ENCODE measurements at places on chromosomes 2 and 18.

DNA sequence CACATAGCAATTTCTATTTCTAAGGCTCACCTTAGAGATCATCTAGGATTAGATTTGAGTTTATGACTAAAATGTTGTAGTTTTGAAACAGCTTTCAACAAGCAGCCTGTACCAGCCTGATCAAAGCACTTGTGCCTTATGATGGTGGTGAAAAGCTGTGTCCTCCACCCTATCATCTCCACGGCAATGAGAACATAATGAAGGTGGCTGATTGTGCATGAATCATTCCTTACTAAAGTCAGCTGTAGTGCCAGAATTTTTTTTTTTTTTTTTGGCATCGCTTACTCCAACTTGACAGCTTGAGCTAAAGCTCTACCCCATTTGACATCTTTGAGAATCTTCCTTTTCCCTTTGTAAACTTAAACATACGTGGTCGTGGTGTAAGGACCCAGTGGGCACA lies 86.0 kb downstream of the DCC start:
- no peak for DNase-seq

- no peak for DNase-seq
Measured at GRCh38 chr2:72921853-72922252, 4.5 kb downstream of the EMX1 start.

DNA sequence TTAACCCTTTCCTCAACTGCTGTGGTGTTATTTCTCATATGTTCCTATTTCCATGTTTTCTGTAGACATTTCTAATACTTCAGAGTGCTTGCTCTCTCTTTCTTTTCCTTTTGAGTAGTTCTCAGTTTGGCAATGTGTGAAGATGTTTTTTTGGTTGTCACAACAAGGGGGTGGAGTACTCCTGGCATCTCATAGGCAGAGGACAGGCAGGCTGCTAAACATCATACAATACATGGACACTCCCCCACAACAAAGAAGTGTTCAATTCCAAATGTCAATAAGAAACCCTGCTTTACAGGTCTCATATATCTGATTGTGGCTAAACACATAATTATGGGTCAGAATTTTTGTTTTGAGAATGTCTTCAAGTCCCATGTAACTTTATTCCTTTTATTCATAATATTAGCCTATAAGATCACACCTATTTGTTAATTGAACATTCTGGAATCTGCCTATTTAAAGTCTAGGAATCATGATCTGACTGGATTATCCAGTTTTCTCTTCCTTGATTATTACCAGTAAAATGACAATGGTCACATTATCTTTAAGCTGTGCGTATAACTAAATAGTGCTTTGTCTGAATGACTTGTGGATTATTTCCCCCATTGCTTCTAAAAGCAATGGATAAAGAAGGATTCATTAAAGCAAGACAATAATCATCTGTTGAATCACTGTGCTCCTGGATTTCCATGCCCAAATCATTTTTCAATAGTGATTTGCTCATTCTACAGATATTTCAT lies 46.8 kb upstream of the ITPRID2 start:
- DNase-seq, result no peak

DNA sequence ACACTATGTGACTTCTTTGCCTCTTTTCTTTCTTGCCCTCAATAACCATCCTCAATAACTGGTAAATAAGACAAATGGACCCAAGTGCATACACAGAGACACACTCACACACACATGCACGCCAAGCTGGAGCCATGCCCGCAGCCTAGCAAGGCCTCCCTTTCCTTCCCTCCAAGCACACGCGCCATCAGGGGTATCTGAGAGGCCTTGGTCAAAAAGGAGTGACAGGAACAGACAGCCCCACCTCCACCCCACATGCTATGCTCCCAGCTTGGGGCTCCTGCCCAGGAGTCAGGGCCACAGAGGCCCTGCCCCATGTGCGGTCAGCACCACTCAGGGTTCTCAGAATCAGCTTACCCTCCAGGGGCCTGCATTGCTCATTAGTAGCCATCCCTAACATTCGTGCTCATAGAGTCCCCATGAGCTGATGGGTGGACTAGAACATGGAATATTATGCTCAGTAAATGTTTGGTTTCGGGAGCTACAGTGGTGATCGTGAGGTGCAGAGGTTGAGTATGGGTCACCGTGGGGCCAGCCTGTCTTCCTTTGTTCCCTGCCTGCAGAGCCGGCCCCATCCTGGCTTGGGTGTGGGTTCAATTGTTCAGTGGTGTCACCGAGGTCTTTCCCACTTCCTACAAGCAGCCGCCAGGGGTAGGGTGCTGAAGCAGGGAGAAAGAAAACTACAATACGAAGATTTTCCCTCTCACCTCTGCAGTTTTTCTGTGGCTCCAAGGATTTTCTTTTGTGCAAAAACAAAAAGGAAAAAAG lies 158.2 kb upstream of the RAB12 start:
- no peak for DNase-seq

DNA sequence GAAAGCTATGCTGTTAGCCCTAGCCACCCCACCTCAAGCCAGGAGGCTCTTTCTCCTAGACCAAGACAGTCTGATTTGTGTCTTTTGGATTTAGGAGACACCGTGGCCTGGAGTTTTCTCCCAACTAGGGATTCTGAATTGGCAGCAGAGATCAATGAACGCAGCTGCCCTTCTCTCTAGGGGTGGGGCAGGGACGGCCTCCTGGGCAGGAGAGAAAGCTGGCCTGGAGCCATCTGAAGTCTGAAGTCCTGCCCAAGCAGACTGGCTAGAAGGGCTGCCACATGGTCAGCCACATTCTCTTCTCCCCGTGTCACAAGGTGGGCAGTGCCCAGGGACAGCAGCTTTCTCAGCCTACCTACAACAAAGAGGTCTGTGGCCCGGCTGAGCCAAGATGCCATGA lies 45.1 kb downstream of the PIEZO2 start:
- DNase-seq, result no peak

- no peak for DNase-seq
Measured at GRCh38 chr18:55317324-55317723, 270.7 kb downstream of the TCF4 start.

DNA sequence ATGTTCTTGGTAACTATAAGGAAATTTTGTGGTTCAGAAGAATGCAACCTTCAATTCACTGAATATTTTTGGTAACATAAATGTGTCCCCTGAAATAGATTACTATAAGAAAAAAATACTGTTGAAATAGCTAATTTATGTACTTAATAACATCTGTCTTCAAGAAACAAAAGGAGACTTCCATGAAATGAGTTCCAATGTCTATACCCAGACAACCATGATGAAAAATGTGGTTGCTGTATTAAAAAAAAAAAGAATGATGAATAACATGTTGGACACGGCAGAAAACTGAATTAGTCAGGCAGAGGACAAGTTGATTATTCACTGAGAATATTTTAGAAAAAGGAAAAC lies 98.5 kb downstream of the TACR1 start:
- DNase-seq, result no peak

- DNase-seq, result no peak
Measured at GRCh38 chr2:132752421-132753206, 82.6 kb upstream of the LYPD1 start.

Measured in NCI-H2029 (cell line).